ENCODE measurements at places on chromosomes 11 and 22. TPM values are rescaled to one million over a fixed set of nuclear protein-coding genes. Genes with fewer than 3 reads are reported as not detected.

Gene CREB3L1
- total RNA-seq: 27.1 TPM

Gene OR5B21
- total RNA-seq: not detected

Gene IFITM1
- 23.9 TPM for total RNA-seq

Gene SCGB1C1
- not detected for total RNA-seq

Gene OR6A2
- 0.37 TPM for total RNA-seq

Gene TMEM86A
- total RNA-seq: 0.25 TPM

Gene CECR2
- 0.37 TPM for total RNA-seq

Gene OR2D2
- 1.5 TPM for total RNA-seq

Gene C22orf31
- total RNA-seq: not detected

Gene GTF2H1
- 67.6 TPM for total RNA-seq

Gene RABL2B
- 8.7 TPM for total RNA-seq

Gene OR56A3
- total RNA-seq: not detected
